Effector memory CD8-positive, alpha-beta T cell (primary cell): ENCODE measurements at places on chromosomes 7 and 10.

DNA sequence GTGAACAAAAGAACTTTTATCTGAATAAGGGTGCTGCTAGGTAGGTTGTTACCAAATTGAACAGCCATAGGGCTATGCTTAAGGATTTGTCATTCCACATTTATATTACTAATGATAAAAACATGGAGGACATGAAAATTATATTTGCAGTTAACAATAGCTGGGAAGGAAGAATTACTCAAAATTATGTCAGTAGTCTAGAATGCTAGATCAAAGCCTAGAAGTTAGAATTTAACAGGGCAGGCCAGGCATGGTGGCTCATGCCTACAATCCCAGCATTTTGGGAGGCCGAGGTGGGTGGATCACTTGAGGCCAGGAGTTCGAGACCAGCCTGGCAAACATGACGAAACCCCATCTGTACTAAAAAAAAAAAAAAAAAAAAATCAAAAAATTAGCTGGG lies 9.4 kb downstream of the STK17A start:
- DNase-seq, result no peak

GRCh38 chr7:29866490-29866930 lies 60.2 kb downstream of the WIPF3 start:
- DNase-seq, result no peak

GRCh38 chr7:28116041-28116440 lies 64.6 kb downstream of the JAZF1 start:
- no peak for DNase-seq

- no peak for DNase-seq
Observed at GRCh38 chr10:17659365-17659764, 15.4 kb downstream of the STAM start.
